ENCODE measurements at places on chromosomes 2 and 18.

DNA sequence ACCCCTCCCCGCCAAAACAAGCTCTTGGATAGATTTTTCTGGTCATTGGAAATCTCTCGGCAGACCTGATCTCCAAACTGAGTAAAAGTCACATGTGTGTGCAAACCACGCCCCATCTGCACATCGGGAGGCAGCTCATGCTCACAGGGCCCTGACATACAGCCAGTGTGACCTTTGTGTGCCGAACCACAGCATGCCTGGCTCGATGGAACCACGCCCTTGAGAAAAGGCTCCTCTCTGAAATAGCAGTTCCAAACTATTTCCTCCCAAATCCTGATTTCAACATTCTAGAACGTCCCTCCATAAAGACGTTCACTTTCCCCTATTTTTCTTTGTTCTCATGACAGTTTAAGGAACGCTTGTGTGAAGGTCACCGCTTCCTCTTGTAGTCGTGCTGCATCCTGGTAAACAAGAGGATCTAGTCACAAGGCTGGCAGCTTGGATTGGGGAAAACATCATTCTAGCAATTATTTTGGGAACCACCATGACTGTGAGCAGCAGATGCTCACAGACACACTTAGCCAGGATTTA is 59.3 kb upstream of the MAP4K4 start:
- DNase-seq, result no peak

DNA sequence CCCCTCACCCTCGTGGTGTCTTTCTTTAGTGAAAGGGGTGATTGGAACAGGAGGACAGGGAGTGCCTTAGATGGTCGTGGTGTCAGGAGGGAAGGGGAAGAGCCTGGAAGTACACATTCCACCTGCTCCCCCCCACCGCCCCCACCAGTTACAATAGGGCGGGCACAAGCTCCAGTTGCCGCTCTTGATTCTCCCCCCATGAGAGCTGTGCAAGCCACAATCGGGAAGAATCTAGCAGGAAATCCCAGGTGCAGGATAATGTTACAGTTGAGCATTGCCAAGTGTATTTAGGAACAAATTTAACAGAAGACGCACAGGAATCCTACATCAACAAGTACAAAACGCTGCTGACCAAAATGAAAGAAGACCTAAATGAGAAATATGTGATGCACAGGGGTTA is 73.6 kb downstream of the ASAP2 start:
- DNase-seq, result no peak

GRCh38 chr2:165655661-165656060 is 138.4 kb downstream of the GALNT3 start:
- DNase-seq, result no peak

- DNase-seq, result no peak
Observed at GRCh38 chr2:50571278-50571677, 460.7 kb downstream of the NRXN1 start.

GRCh38 chr2:109692013-109692743 is 78.0 kb downstream of the SOWAHC start:
- DNase-seq, result peak; percentile 75

DNA sequence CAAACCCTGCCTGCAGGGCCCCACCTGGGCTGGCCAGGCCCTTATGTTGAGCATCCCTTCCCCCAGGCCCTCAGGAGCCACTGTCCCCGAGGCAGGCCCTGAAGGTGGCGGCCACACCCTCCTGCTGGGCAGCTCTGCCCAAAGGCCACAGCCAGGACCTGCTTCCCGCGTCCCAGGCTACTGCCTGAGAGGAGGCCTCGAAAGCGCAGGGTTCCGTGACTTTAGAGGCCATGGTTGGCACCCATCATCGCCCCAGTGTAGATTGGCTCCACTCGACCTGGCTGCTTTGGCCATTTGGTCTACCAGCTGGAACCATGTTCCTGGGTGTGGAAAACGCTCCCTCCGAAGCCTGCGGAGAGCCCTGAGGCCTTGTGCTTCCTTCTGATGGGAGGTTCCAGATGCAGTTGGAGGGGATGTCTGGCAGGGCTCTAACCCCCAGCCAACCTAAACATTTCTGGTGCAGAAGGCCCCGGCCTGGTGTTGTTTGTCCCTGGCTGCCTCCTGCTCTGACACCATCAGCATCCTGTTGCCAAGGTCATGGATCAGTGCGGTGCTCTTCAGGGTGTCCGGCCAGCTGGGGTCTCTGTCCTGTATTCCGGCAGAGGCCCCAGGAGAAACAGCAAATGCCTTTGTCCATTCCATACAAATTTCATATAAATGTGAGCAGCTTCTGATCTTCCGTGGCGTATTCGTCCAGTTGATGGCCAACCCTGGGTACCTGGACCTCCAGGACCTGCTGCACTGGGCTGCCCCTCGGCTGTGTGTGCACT is 14.7 kb downstream of the CAPN10 start:
- peak; percentile 58 for DNase-seq

- DNase-seq, result no peak
Observed at GRCh38 chr2:63840081-63840784, 1.5 kb upstream of the UGP2 start.

GRCh38 chr2:237232166-237232565 is 146.5 kb downstream of the COPS8 start:
- no peak for DNase-seq

- no peak for DNase-seq
Observed at GRCh38 chr2:216635701-216636550, 2.7 kb downstream of the IGFBP2 start.

DNA sequence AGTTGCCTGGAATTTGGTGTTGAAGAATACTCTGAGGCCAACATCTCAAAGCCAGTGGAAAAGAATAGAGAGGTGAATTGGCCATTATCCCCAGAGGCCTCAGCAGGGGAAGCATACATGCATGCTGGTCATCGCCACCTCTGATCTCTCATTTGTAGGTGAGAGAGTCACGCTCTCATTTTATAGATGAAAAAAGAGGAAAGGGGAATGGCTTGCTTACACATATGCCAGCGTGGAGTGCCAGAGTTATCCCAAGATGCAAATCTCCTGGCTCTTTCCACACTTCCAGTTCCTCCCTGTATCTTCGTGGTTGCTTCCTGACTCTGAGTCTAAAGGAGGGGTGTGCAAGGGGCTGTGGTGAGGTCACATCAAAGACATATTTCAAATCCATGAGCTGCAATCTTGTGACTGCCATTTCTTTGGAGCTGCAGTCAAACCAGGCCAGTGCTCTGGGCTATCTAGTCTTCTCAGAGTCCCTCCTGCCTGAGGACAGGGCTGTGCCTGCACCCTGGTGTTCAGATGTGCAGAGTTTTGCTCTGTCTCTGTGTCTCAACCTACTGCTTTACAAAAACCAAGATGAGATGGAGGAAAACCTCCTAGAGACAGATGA is 324.7 kb downstream of the MYCN start:
- no peak for DNase-seq

DNA sequence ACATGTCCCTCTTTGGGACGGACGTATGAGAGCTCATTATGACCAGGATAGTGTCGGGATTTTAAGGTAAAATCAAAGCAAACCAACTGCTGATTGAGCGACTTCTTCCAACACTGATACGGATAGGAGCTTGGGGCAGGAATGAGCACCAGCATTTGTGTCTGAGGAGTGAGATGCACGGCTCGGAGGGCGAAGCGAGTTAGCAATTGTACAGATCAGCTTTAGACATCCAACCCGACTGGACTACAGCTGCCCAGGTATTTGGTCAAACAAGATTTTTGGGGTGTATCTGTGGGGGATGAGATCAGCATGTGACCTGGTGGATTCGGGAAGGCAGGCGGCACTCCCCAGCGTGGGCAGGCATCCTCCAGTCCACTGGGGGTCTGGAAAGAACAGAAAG is 76.1 kb downstream of the NDUFA10 start:
- peak; percentile 44 for DNase-seq

DNA sequence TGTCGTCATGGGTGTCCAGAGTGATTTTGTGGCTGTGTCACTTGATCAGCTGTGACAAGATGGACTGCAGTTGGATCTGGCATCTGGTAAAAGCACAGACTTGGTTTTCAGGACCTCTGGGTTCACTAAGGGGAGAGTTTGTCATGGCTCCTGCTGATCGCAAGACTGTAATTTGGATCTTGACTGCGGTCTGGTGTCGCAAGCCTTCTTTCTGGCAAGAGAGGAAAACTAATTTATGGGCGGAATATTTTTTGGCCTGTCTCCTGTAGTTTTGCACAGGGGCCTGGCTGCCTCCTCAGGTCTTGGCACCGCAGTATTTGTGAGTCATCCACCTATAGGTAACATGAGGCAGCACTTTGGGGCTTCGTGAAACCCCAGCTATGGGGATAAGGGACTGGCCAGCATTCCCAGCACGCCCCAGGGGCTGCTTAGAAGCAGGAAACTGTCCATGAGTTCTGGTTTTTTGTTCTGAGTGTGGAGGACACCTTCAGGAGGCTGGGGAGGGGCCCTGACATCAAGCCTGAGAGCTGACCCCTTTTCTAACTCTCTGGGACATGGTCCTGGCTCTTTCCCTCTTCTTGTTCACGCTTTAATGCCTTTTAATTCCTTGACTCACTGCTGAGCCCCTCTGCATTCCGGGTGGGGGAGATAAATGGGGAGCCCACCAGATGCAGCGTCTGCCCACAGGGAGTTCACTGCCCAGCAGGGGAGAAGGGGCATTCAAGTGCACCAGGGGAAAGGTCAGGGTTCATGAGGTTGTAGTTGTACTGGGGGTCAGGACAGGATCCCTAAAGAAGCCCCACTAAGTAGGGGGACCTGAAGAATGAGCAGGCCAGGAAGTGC is 12.2 kb downstream of the SH3BP4 start:
- peak; percentile 89 for DNase-seq

GRCh38 chr2:60525899-60526298 is 27.6 kb downstream of the BCL11A start:
- no peak for DNase-seq

GRCh38 chr2:102046135-102046986 is 54.6 kb downstream of the IL1R2 start:
- DNase-seq, result no peak

GRCh38 chr2:96400049-96401000 is 64.8 kb downstream of the NCAPH start:
- no peak for DNase-seq

DNA sequence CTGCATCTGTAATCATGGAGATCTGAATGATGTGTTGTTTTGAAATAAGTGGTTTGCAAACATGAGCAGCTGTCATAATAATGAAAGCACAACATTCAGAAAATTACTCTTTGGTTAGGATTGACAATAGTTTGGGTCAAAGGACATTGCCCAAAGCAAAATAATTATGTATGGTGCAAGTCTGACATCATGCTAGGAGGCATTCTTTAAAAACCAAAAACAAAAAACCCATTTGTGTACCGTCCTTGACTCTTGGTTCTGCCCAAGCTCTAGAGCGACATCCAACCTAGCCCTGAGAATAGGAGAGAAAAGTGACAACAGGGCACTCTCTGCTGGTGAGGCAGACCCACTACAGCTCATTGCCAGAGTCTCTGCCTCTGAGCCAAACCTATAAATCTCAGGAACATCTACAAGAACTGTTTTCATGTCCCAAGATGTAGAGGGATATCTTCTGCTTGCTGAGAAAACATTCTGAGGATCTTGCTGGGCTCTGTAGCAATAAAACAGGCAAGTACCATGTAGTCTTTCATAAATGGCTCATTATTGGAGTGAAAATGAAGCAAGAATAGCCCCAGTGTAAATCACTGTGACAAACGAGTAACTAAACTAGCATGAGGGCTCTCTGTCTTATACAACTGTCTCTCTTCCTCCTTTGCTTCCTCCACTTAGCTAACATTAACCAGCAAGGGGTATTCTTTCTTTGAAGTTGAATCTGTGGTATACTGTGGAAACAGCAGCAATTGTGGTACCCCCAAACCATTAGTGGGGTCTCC is 266.8 kb upstream of the CXCR4 start:
- no peak for DNase-seq

DNA sequence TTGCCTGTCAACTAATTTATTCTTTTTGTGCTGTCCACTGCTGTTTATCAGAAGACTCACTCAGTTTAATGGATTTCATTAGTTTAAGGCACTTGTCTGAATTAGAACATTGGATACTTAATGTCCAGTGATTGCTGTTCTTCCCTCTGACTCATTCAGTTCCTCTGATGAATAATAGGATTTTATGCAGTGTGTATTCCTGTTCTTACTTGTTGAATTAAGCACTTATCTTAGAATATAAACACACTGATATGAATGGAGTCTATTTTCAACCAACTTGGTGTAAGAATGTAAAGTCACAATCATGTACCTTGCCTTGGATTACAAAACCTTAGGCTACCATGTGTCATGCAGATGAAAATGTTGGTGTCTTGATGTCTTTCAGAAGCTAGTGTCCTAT is 87.0 kb upstream of the PROKR1 start:
- DNase-seq, result no peak

DNA sequence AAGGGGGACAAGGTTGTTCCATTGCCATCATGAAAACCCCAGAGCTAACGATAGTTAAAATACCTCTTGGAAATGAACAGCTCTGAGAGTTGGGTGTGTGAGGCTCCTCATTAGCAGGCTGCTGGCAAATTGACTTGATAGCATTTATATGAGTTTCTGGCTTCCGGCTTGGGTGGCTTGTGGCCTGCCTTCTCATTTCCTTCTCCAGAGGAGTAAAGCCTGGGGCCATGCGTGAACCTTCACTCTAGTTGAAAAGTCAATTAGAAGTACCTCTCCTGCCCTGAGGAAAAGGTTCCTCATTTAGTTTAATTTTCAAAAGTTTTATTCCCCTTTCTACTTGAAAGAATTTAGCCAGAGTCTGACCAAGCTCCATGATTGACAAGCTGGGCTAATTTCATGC is 67.1 kb downstream of the MGAT5 start:
- DNase-seq, result no peak

GRCh38 chr18:24878289-24878688 is 417.9 kb downstream of the HRH4 start:
- no peak for DNase-seq

- DNase-seq, result no peak
Observed at GRCh38 chr2:132692816-132693215, 22.8 kb upstream of the LYPD1 start.

GRCh38 chr2:28461056-28461455 is 34.8 kb upstream of the PLB1 start:
- no peak for DNase-seq

- no peak for DNase-seq
Observed at GRCh38 chr2:156892467-156893281, 364.8 kb upstream of the GALNT5 start.

GRCh38 chr2:120919771-120920453 is 184.2 kb downstream of the GLI2 start:
- DNase-seq, result no peak

DNA sequence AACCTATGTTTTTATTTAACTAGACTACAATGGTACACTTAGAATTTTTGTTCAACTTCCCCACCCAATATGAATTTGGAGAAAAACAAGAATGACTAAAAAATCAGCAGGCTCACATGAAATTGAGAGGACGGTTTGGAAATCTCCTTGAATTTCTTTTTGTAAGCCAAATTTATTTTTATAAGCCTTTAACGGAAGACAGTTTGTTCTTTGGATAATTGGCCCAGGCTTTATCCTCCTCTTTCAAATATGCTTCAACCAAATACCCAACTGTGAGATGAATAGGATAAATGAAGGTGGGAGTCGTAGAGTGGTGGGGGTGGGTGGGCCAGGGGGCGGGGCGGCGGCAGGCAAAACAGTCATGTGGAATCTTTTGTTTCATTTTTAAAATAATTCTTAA is 60.6 kb downstream of the FMNL2 start:
- no peak for DNase-seq

All from sigmoid colon (tissue), 7 donors.